ENCODE measurements at places on chromosomes 1 and 21.

DNA sequence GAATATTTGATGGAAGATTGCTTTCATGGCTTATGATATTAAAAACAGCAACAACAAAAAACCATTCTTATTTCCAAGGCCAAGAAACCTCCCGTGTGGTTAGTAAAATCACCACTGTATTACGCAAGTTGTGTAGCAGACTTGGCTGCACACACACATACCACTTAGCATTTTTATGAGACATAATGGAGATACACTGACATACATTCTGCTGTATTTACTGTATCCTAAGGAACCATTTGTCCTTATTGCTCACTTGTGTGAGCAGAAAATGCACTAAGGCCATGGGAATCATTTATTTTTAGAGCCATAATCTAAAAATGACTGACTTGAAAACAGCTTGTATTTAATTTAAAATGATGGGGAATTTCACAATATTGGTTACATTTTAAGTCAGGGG, 584 bp upstream of the C1orf141 start:
- DNase-seq, result no peak

DNA sequence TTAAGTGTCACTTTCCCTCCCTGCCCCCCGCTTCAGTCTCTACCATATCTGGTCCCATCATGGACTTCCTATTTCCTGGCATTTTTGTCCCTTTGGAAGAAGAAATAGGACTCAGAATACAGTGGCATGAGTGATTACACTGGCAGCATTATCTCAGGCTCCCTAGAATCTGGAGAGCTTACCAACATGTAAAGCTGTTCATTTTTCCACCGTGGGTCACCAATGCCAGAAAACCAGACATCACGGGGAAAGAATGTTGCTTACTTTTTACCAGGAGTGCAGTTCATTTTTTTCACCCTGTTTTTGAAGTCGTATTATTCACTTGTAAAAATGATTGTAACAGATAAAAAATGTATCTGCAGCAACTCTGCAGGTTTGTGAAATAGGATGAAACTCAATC, 44.8 kb downstream of the BACH1 start:
- DNase-seq, result no peak

- no peak for DNase-seq
Observed at GRCh38 chr1:192713921-192714320, 78.0 kb downstream of the RGS13 start.

- DNase-seq, result no peak
Observed at GRCh38 chr1:161978011-161978790, 45.5 kb downstream of the OLFML2B start.

- no peak for DNase-seq
Observed at GRCh38 chr21:42237577-42237976, 18.6 kb downstream of the ABCG1 start.

DNA sequence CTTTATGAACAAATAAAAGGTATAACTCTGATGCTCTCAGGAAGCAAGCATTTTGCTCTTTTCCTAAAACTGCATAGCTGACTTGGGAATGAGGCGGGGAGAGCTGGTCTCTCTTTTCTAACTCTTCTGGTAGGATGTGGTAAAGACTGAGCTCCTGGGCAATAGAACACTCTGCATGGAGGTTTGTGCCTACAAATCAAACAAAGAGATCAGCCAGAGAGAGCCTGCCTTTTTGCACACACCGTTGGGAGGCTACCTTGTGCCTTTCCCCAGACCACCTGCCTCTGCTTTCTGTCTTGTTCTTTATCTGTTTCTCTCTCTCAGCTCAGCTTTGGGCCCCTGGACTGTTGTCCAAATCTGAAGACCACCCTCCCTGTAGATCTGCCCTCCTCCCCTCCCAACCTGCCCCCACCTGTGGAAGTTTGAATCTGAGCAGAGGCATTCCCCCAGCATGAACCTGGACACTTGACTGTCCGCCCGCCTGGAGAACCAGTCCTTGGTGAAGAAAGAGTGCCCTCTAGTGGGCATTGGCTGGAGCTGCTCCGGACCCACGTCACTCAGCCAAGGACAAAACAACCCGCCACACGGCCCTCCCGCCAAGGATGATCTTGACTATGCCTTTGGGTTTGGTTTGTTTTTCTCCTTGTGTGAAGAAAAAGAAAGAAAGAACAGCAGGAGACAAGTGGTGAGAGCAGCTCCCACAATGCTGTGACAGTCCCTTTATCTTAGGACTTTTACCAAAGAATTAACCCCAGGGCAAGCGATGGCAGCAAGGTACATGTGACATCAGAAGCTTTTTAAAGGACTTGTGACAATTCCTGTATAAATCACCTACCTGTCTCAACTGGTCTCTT, 228.2 kb downstream of the PBX1 start:
- DNase-seq, result peak; percentile 27

- no peak for DNase-seq
Observed at GRCh38 chr1:24709791-24710441, 35.3 kb upstream of the CLIC4 start.

GRCh38 chr1:21594935-21595897, 73.9 kb downstream of the RAP1GAP start:
- DNase-seq, result no peak

- DNase-seq, result peak; percentile 84
Observed at GRCh38 chr1:109615879-109616278, 3.5 kb downstream of the GNAT2 start.

- peak; percentile 42 for DNase-seq
Observed at GRCh38 chr1:230149751-230150584, 82.9 kb downstream of the GALNT2 start.

DNA sequence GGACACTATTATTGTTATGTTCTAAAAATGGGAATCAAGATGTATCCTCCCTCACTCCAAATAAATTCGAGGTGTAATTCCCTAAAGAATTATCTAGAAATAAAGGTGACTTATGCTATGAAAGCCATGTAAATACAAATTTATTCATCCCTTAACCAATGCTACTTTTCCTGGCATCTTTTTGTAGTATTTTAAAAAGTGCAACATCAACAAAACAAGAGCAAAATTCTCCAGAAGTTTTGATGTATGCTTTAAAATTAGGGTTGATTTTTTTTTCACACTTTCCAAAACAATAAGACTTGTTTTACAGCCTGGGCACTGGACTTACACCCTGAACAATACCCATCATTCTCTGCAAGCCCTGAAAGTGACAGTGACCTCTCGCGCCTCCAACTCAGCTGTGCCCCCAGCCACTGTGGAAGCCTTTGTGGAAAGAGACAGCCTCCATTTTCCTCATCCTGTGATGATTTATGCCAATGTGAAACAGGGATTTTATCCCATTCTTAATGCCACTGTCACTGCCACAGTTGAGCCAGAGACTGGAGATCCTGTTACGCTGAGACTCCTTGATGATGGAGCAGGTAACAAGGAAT, 21.4 kb upstream of the CLCA1 start:
- DNase-seq, result no peak

DNA sequence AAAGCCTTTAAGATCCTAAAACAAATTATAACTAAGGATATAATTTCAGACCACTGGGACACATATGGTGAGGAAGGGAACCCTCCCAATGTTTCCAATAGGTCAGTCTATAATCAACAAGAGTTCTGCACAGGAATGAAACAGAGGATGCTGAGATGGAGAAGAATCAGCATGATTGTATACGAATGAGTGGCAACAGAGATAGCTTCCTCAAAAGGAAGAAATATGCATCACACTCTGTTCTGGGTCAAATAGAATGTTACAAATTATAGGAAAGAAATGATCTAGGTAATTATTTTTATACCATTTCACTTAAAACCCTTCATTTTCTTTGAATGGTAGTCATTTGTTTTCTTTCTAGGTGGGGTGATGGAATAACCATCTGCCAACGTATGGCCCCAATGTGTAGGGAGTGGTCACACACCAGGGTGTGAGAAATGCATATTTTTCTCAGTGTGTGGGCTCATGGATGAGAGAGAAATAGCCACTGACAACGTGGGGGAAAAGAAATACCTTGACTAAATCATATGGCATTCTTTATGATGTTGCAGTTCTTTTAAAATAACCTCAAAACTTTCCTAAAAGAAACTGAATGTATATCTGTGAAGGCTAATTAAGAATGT, 104.6 kb upstream of the IVNS1ABP start:
- DNase-seq, result no peak
